HCT116 (cell line): ENCODE measurements at places on chromosomes 1 and 21. TPM values are rescaled to one million over a fixed set of nuclear protein-coding genes. Genes with fewer than 3 reads are reported as not detected.

GRCh38 chr21:37659874-37660273 lies 256.4 kb downstream of the KCNJ6 start:
- no peak for DNase-seq

- no peak for DNase-seq
These were observed 108.5 kb downstream of the NFIA start for GRCh38 chr1:61190618-61191432.

DNA sequence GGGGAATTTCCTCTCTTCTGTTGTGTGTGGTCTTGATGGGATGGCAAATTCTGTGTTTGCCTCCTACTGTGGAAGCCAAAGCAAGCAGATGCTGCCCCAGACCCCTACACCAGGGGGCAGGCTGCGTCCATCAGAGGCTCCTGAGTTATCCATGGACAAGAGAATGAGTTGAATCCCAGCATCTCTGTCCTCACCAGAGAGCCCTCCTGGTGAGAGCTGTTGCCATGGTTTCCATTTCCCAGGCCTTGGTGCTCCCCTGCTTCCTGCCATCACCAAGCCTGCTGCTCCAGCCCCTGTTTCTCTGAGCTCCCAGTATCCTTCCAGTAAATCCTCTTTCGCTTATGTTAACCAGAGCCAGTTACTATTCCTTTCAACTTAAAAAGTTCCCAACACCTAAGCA lies 20.4 kb upstream of the GNG12 start:
- peak; percentile 44 for DNase-seq

- DNase-seq, result no peak
These were observed 40.0 kb upstream of the EPS15 start for GRCh38 chr1:51559064-51559500.

DNA sequence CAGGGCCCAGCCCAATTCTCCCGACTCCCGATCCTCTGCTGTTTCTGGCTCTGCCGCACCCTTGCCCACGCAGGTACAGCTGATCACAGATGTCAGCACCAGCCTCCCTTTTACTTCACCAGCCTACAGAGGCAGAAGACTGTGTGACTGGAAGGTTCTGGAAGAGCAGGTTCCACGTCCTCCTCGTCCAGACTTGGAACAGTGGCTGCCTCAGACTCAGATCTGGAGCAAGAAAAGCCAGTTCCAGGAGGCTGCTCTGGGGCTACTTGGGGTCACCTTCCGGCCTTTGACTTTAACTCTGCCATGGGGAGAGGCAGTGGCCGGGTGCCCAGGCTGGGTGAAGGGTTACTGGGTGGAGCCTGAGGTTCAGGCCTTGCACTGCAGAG lies 16.1 kb upstream of the KLHDC7A start:
- no peak for DNase-seq

GRCh38 chr1:35560256-35561225 lies 2.9 kb downstream of the NCDN start:
- DNase-seq, result no peak

DNA sequence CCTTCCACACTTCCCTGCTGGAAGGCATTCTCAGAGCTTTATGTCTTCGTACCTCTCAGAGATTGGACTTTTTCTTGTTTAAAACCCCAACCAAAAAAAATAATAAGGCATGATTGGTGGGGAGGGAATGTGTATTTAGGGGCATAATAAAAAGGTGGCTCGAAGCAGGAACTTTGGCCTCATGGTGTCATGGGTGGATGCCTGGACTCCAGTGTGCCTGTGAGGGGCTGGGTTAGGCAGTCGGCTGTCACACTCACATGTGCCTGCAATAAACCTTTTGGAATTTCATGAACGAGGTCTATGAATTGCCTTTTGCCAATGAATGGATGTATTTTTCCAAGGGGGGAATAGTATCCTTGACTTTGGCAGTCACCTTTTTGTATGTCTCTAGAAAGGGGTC lies 131.3 kb downstream of the EDEM3 start:
- DNase-seq, result no peak

GRCh38 chr21:34546542-34546941 lies 34.5 kb upstream of the KCNE1 start:
- no peak for DNase-seq

DNA sequence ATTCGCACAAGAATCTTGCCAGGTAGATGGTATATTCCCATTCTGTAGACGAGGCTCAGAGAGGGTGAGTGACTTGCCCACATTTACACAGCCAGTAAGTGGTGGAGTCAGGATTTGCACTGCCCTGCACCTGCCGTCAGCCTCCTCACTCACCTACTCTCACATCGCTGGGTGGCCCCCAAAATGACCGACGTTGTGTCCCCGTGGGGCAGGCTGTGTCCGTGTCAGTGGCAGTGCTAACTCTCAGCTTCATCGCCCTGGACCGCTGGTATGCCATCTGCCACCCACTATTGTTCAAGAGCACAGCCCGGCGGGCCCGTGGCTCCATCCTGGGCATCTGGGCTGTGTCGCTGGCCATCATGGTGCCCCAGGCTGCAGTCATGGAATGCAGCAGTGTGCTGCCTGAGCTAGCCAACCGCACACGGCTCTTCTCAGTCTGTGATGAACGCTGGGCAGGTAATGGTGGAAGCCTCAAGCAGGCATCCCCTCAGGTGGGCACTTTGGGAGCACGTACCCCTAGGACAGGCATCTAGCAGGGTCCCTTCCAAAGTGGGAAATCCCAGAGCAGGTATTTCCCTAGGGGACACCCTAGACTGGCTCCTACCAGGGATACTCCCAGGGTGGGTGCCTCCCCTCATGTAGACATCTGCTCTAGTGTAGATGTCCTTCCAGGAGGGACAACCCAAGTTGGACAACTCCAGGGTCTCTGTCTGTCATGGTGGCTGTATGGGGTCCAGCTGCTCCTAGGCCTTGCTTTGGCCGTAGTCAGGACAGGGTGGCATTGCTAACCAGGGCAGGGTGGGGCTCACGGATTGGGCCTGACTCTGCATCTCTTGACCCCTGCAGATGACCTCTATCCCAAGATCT lies 3.4 kb downstream of the HCRTR1 start:
- DNase-seq, result no peak

DNA sequence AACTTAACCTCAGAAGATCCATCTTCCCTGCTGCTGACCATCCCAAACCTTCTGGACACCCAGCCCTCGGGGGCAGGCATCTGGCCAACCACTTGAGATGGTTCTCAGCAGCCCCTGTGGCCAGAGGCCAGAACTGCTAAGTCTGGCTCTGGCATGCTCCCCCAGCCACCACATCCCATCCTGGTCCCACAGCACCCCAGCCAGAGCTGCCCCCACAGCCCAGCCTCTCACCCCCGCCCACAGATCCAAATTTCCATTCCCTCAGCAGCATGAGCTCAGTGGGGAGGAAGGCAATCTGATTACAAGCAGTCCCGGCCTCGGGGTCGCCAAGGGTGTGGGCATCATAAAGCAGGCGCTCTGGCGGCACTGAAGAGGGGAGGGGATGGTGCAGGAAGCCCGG lies 45.6 kb downstream of the GLIS1 start:
- DNase-seq, result no peak

DNA sequence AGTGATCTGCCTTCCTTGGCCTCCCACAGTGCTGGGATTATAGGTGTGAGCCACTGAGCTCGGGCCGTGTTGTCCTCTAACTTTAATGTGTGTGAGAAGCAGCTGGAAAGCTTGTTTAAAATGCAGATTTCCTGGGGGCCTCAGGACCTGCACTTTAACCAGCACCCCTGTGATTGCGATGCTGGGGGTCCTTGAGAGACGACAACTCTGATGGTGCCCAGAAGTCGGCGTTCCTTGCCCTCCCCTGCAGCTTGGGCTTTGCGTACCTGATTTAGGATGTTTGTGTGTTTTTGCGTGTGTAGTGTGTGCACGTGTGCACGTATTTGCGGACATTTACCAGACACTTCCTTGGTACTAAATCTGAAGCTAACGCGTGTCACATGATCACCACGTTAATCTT lies 10.9 kb downstream of the IFNGR2 start:
- no peak for DNase-seq

DNA sequence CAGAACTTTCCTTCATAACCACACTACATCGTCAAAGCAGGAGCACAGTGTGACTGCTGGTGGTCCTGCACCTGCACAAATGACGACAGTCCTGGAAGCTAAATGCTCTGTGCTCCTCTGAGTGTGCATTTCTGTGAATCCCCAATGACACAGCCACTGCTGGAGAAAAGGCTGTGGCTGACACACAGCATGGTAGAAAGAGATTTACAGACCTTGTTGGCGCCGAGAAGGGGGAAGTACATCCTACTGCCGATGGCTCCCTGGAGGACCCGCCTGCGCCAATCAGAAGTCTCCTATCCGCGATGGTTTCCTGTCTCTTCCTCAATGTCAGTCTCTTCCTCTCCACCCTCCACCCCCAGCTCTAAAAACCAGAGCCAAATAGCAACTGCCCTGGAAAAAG lies 115.4 kb upstream of the RAB4A start:
- DNase-seq, result no peak

GRCh38 chr1:29514361-29515169 lies 278.2 kb downstream of the PTPRU start:
- DNase-seq, result no peak

GRCh38 chr1:76371941-76372340 lies 297.4 kb downstream of the ST6GALNAC3 start:
- DNase-seq, result no peak

DNA sequence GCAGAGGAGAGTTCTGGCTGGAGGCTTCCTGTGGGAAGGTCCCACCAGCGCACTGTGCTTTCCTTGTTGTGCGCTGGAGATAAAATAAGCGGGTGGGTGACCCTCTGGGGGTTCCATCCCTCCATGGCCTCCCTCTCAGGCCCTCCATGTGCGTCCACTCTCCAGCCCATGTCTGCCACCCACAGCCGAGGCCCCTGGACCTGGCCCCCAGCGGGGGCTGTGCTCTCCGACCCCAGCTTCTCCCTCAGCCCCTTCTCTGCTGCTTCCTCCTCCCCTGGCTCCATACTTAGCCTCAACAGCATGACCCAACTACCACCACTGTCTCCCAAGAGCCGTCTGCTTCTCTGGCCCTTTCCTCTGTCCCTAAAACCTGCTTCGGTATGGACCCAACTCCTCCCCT lies 61.4 kb downstream of the GNG4 start:
- DNase-seq, result no peak

- DNase-seq, result no peak
These were observed 8.6 kb downstream of the ATP6V1G3 start for GRCh38 chr1:198531891-198532290.

DNA sequence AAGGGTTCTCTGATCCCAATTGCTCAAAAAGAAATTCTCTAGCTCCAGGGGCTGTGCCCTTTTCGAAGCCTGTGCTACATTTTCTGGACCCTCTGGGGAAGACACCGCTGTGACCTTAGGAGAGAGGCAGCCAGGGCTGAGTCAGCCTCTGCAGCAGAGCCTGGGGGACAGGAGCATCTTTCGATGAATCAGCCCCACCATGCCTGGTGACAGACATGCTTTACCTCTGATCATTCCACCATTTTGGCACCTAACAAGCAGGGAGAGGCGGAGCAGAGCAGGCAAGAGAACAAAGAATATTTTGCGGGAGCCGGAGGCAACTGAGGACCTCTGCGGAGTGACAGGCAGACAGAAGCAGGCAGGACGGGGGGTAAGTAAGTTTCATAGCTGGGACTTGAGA lies 84.9 kb downstream of the VWA5B1 start:
- DNase-seq, result no peak

DNA sequence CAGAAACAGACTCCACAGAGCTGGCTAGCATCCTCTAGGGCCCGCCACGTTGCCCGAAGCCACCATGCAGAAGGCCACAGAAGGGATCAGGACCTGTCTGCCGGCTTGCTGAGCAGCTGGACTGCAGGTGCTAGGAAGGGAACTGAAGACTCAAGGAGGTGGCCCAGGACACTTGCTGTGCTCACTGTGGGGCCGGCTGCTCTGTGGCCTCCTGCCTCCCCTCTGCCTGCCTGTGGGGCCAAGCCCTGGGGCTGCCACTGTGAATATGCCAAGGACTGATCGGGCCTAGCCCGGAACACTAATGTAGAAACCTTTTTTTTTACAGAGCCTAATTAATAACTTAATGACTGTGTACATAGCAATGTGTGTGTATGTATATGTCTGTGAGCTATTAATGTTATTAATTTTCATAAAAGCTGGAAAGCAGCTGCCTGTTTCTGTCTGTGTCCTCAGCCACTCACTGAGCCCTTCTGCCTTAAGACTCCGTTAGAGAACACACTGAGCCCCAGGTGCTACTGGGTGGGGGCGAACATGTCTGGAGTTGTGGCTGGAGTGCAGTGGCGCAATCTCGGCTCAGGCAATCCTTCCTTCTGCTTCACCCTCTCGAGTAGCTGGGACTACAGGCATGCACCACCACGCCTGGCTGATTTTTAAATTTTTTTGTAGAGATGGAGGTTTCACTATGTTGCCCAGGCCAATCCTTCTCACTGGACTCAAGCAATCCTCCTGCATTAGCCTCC lies 14.8 kb downstream of the MFSD2A start:
- DNase-seq, result no peak

DNA sequence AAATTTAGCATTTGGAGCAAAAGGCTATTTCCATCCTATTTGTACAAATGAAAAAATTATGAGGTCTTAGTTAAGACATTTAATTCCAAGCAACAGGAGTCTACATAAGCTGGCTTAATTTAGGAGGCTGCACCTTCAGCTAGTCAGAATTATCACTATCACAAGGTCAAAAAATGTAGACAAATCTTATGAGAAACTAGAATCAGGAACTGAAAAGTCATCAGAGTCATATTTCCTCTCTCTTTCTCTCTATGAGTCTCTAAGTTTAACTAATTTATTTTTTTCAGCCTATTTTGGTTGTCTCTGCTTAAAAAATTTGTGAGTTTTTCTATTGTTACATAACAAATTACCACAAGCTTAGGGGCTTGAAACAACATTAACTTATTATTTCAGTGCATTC lies 807.1 kb upstream of the PRMT6 start:
- DNase-seq, result no peak

DNA sequence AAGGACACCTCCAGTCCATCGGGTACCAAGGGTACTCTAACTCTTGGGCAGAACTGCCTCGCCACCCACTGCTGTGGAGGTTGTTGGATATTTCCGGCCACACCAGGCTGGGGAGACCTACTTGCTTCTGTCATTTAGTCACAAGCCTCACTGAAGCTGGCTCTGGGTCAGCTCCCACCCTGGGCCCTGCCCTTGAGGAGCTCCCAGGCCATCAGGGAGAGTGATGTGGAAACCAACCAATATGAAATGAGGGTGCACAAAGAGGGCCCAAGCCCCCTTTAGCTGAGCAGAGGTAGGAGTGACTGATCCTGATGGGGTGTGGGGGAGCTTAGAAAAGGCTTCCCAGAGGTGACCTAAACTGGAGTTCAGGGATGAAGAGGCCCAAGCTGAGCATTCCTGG lies 19.6 kb downstream of the PARS2 start:
- no peak for DNase-seq

DNA sequence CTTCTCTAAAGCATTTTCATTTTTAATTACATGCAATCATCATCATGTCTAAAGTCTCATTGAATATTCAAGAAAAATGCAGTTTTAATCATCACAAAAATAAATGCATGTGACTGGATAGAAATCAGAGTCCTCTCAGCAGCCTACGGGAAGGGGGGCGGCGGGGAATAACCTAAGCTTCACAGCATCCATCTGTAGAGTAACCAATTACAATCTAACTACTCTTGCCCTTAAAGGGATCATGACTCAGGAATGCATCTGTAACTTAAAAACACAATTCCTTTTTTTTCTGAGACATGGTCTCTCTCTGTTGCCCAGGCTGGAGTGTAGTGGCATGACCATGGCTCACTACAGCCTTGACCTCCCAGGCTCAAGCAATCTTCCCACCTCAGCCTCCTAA lies 22.6 kb downstream of the MTF1 start:
- no peak for DNase-seq

The KRTAP19-4 gene
- not detected for total RNA-seq

The FCRL1 gene
- total RNA-seq, result not detected

The ACTA1 gene
- not detected for total RNA-seq

The ANP32E gene
- 95.1 TPM for total RNA-seq

The SLC45A3 gene
- total RNA-seq, result 12.3 TPM

The ITGB2 gene
- 1.5 TPM for total RNA-seq

The LRRC38 gene
- total RNA-seq, result not detected

The SLC6A17 gene
- 10.5 TPM for total RNA-seq

The RNU1-4 gene
- total RNA-seq, result 1,685 TPM
